ENCODE measurements at places on chromosomes 4 and X.

GRCh38 chrX:65971151-65971550 lies 68.7 kb downstream of the VSIG4 start:
- no peak for DNase-seq

- no peak for DNase-seq
Observed at GRCh38 chrX:31665454-31665853, 593.6 kb upstream of the FTHL17 start.

GRCh38 chr4:15659768-15660570 lies 4.8 kb upstream of the FBXL5 start:
- DNase-seq: no peak

DNA sequence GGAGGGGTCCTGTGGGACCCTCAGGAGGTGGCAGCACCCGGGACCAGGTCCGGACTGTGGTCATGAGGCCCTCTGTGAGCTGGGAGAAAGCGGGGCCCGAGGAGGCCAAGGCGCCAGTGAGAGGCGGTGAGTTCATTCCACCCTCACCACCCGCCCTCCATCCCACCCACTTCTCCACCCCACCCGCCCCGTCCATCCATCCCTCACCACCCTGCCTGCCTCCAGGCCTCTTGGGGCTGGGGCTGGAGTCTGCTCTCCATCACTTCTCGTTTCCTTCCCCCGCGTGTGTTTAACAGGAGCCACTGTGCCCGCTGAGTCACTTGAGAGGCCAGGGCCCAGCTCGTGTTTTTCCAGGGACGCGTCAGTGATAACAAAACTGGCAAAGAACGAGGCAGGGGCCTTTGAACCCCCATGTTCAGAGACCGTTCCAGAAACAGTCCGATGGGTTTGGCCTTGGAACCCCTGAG lies 6.2 kb downstream of the SH3TC1 start:
- DNase-seq: no peak

DNA sequence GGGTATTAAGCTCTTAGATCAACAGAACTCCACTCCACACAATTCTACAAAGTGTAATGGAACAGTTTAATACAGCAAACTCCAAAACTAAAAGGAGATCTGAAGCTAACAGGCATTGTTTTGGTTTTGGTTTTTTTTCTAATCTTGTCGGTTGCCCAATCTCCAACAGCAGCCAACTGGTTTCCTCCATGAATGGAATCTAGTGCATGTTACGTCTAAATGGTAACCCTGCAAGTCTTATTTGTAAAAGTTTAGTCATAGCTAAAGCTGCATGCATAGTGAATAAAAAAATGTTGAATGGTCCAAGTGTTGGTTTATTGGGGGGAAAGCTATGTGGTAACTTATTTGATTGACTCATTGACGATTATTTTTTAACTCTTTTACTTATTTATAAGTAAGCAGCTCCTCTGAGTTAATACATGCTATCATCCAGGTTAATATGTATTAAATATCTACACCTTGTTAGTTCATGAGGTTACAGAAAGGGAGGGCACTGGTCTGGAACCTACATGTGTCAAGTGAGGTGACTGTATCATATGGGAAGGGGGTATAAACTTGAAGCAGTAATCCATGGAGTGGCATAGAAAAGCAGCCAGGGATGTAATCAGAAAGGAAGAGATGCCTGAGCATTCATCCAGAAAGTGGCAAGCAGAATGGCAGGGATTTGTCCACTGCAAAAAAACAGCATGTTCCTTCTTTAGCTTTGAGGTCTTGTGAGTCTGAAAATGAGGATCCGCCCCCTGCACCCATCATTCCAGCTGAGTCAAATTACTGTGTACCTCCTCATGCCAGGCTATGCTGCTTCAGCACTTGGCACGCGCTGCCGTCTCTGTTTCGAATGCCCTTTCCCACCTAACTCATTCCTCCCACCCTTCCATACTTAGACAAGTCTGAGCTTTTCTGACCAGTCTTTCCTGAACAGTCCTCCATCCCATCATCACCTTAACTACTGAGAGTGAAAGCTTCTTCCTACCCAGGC lies 81.7 kb downstream of the PDGFC start:
- no peak for DNase-seq

GRCh38 chr4:26141911-26142638 lies 178.7 kb upstream of the RBPJ start:
- no peak for DNase-seq

GRCh38 chr4:6777636-6778281 lies 4.8 kb upstream of the KIAA0232 start:
- DNase-seq: no peak

GRCh38 chr4:117324851-117325491 lies 239.6 kb upstream of the TRAM1L1 start:
- no peak for DNase-seq

- no peak for DNase-seq
Observed at GRCh38 chr4:165757451-165757850, 115.6 kb upstream of the TLL1 start.

- DNase-seq: no peak
Observed at GRCh38 chrX:42704454-42704853, 73.5 kb downstream of the PPP1R2C start.

DNA sequence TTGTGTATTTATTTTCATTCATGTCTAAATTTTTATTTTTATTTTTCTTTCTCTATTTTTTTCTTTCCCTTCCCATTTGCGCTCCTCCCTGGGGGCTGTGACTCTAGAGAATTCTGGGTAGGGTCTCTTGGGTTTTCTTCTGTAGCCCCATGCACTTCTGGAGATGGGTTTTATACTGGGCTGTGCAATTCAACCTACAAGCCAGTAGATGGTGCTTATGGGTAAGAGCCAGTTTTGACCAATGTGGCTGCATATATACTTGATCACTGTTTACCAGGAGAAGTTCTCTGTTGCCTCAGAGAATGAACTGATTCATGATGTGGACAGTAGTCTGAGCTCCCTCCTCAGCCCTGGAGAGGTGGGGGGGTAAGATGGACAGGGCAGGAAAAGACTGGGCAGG lies 614.6 kb downstream of the PCDH19 start:
- no peak for DNase-seq

GRCh38 chr4:89871211-89871610 lies 23.4 kb upstream of the MMRN1 start:
- DNase-seq: no peak

- no peak for DNase-seq
Observed at GRCh38 chr4:109752525-109752924, 22.7 kb upstream of the PLA2G12A start.

GRCh38 chr4:123495530-123495929 lies 98.9 kb downstream of the SPRY1 start:
- DNase-seq: no peak

DNA sequence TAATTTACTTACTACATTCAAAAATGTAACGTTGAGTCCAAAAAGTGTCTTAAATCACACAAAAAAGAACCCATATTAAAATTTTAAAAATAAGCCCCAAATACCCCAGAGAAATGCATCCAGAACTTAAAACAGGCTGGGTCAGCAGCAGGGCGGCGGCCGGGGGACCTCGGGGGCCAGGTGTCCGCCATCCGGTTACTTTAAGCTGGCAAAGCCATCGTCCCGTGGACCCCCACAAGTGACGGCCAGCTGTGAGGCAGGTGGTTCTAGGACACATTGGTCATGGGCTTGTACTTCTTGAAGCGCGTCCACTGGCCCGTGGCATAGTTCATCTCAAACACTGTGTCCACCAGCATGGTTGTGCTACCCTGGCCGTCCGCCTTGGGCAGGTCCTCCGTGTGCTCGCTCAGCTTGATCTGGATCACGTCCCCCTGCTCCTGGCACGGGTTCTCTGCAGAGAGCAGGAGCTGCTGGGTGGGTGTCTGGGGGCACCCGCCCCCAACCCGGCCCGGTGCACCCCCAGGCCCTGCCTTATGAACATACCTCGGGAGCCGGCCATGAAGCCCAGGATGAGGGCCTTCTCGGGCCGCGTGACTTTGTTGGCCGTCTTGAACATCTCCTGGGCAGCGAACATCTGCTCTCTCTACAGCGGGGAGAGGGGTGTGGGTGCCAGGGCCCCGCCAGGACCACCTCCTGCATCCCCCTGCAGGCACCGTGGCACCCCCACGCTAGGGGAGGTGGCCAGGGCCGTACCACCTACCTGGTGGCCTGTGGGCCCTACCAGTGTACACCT lies 25.5 kb downstream of the NELFA start:
- DNase-seq: no peak

DNA sequence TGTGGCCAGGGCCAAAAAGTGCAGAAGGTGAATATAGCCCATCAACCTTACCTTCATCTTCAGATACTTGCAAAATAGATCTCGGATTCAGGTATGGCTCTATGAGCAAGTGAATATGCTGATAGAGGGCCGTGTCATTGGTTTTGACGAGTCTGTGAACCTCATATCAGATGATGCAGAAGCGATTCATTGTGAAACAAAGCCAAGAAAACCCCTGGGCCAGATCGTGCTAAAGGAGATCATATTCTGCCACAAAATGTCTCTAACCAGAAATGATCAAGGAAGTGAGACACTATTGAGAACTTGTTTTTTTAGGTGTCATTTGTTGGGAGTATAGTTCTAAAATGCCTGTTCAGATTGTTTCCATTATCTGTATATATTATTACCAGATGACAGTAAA lies 48.3 kb downstream of the PDK3 start:
- no peak for DNase-seq

GRCh38 chrX:70498129-70498528 lies 53.5 kb downstream of the DLG3 start:
- no peak for DNase-seq

DNA sequence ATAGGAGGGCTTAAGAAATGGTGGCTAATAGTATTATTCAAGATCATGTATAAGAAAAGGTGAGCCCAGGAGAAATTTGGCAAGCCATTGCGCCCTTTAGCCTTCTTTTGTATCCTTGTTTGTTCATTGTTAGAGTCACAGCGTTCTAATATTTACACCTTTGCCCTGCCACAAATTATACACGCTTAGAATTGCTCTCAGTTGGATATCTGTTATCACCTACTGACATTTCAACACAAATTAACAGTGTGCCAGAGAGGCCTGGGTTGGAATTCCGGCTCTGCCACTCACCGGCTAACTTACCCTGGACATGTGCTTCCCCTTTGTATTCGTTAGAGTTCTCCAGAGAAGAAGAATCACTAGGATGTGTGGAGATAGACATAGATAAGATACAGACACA lies 148.7 kb upstream of the KIT start:
- no peak for DNase-seq

DNA sequence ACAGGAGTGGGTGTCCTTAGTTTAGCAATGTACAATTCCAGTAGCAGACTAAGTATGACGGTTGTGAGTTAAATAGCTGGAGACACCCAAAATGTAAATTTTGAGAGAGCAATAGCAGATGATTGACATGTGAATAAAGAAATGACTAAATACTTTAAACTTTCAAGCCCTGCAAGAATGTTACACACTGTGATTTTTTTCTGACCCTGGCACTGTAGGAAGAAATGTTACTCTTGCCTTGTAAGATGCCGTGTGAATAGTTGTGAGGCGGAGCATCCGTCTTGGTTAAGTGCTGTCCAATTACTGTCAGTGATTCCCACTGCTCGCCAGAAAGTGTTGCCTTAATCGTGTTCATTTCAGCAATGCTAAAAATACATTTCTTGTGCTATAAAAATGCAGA lies 1248.1 kb downstream of the RAPGEF2 start:
- DNase-seq: no peak

- DNase-seq: no peak
Observed at GRCh38 chr4:26473893-26474292, 16.4 kb downstream of the CCKAR start.

GRCh38 chrX:130578906-130579305 lies 177.1 kb downstream of the RBMX2 start:
- DNase-seq: no peak

DNA sequence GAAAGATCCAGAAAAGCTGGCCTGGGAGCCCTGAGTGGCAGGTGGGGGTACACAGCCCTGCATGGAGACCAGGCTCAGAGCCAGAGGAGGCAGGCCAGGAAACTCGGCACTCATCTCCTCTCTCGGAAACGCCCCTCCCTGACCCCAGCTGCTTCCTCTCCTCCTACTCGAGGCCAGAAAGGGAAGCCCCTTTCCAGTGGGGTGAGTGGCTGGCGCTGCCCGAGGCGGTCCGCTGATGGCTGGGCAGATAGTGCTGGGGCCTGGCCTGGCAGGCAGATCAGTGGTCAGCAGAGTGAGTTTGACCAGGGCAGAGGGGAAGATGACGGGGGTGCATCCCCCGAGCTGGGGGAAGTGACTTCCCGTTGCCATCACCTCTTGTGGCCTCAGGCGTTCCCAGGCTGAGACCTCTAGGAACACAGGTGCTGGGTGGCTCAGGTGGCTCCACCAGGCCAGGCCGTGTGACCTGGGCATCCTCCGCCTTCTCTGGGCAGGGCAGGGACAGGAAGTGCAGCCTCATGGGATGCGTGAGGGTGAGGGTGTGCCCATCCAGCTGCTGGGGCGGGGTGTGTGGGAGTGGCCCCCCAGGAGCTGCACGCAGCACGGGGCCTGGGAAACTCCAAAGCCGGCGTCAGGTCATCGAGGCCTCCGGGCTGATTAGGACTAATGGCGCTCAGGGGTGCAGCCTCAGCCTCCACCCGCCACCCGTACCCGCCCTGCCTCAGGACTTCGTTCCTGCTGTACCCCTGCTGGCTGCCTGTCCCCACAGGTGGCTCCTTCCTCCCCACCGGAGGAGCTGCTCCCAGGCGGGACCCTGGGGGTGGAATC lies 5.7 kb downstream of the SH3BP2 start:
- DNase-seq: no peak

DNA sequence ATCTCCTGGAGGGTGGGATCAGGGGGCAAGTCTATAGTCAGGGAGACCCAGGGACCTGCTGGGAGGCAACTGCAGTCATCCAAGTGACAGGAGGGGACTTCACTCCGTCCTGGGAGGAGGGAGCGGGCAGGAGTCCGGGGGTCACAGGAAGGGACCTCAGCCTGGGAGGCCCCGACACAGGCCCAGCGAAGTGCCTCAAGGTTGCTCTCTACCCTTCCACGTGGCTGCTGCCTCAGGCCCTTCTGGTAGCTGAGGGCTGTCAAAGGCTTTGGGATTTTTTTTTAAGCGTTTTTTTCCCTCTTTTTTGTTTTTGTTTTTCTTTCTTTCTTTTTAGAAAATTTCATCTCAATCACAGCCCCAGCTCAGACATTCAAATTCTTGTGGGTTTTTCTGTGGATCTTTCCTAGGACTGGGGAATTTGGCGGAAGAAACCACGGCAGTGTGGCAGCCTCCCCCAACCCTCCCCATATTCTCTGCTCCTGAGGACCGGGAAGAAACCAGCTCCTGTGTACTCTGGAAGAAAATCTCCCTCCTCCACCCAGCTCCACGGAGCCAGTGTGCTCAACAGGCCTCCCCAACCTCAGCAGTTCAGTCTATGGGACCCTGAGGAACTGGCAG lies 1.4 kb upstream of the HAUS7 start:
- no peak for DNase-seq

GRCh38 chrX:100654261-100654660 lies 10.3 kb downstream of the SRPX2 start:
- DNase-seq: no peak

- no peak for DNase-seq
Observed at GRCh38 chr4:96170198-96170597, 330.3 kb downstream of the PDHA2 start.

- DNase-seq: no peak
Observed at GRCh38 chrX:40040686-40041461, 56.9 kb downstream of the BCOR start.

- DNase-seq: no peak
Observed at GRCh38 chr4:151852202-151852601, 91.4 kb upstream of the GATB start.

All from T follicular helper cell (primary cell).